Amniotic stem cell (primary cell): ENCODE measurements at places on chromosomes 3 and 15.

DNA sequence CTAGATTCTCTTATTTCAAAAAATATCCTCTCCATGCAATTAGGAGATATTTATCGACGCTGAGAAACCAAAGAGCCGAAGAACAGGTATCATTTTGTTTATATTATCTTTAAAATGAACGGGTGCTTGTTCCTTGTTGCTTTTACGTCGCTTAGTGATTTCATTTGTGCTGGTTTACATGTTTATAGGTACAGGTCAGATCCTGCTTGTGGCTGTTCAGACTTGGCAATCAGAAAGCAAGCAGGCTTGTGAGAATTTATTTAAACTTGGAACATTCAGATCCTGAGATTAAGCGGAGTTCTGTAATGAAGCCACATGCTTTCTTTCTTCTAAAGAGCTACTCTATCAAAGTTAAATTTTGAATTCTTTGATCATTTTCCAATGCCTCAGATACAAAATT, 43.0 kb upstream of the ATP2C1 start:
- DNase-seq = no peak

- no peak for DNase-seq
Observed at GRCh38 chr3:58093574-58094195, 85.5 kb downstream of the FLNB start.

GRCh38 chr3:105987809-105988208, 119.0 kb upstream of the CBLB start:
- no peak for DNase-seq

GRCh38 chr15:52093167-52093538, 19.4 kb downstream of the BCL2L10 start:
- DNase-seq = no peak

DNA sequence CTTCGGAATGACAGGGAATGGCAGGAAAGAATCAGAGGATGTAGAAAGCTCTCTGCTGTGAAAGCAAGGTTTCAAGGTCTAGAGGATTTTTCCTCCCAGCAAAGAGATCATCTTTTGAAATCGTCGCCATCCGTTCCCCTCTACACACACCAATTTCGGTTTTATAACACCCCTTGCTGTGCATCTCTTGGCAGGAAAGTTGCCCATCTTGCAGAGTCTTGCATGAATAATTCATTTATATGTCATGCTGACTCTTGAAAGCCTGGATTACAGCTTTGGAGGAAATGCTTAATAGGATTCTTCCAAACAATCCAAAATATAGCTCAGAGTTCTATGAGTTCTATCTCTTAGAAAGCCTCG, 262.7 kb downstream of the CHL1 start:
- no peak for DNase-seq

DNA sequence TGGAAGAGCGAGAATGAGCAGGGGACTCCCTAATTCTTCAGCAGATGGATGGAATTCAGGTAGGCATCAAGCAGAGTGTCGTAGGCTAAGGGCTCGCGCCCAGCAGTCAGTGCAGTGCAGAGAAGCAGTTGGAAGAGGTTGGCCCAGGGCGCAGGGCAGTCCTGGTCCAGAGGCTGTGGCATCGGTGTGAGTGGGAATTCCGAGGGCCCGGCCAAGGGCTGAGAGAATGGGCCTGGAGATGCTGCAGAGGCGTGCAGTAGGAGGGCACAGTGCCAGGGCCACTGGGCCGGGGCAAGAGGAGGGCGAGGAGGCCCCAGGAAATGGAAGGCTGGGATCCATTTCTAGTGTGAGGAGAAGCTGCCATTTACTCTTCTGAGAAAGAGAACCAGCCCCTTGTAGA, 74.4 kb downstream of the AAGAB start:
- no peak for DNase-seq

DNA sequence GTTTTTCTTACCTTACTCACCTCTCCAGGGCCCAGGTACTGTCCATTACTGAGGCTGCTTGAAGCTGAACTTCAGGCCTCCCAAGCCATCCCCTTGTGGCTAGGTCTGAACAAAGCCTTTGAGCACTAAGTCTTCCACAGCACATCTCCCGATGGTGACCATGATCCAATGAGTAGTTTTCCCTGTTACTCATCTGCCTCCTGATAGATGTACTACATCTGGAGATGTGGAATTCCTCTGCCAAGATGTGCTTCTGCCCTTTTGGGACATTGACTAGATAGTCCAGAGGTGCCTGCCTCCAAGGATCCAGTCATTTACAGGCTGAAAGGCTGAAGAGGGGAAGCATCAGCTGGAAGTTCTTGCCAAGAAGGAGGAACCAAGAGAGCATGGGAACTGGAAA, 28.9 kb upstream of the SLC35G2 start:
- no peak for DNase-seq

GRCh38 chr3:171172070-171172469, 145.6 kb upstream of the SLC2A2 start:
- no peak for DNase-seq

DNA sequence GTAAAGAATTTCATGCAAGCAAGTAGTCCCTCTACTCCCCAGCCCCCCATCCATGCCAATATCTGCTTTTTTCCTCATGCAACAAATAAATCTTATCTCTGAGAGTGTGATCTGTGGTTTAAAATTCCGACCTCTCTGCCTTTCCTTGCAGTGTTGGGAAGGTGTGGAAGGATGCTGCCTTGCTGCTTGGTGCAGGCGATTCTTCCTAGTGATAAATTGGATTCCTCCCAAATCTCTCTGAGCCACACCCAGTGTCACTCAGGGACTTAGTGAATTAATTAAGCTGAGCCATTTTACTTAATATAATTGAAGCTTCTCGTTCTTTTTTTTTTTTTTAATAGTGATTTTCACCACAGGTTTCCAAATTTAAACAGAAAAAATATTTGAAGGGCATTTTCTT, 3.4 kb downstream of the GAP43 start:
- DNase-seq = no peak

DNA sequence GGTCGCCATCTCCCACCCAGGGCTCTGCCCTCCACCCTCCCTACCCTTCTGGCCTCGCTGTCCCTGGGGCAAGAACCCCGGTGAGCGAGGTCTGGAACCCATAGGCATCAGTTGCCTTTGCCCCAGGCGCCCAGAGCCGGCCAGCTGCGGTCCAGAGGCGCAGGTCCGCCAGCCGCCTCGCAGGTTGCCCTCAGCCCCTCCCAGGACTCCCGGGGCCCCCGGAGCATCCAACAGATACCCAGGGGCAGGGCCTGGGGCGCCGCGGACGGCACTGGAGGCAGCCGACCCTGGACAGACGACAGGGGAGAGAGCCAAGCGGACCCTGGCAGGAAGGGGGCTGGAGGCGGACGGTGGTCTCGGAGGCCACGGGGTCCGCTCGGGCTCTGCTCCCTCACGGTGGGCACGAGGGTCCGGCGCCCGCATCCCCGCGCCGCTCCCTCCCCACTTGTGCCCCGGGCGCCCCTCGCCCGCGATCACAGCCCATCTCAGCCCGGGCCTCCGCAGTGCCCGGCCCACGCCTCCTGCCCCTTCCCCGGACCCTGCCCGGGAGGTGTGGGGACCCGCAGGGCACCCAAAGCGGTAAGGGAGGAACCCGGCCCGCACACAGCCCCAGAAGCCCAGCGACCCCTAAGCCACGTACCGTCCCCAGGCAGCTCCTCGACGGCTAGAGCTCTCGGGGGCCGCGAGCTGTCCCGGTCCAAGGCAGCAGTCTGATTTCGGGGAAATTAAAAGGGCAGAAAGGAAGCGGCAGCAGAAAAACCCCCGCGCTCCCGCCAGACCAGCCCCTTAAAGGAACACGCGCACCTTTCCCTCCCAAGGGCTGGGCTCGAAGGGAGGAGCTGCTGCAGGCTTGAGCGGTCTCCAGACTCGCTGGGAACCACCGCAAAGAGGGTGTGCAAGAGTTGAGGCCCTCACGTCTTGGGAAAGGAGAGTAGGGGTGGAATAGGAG, at the start of gene HAPLN3:
Gene HAPLN3 (minus strand): TSS at position 726 of the 949 bp plus-strand sequence. CDS start 8,246 bp downstream, outside the sequence.
- DNase-seq = no peak

- DNase-seq = no peak
Observed at GRCh38 chr3:24154781-24155180, 209.7 kb downstream of the NR1D2 start.

GRCh38 chr3:184733181-184733580, 21.3 kb upstream of the MAGEF1 start:
- no peak for DNase-seq

GRCh38 chr15:26050984-26051383, 187.9 kb upstream of the ATP10A start:
- DNase-seq = no peak

GRCh38 chr3:111366515-111366914, 175.5 kb upstream of the CD96 start:
- no peak for DNase-seq

DNA sequence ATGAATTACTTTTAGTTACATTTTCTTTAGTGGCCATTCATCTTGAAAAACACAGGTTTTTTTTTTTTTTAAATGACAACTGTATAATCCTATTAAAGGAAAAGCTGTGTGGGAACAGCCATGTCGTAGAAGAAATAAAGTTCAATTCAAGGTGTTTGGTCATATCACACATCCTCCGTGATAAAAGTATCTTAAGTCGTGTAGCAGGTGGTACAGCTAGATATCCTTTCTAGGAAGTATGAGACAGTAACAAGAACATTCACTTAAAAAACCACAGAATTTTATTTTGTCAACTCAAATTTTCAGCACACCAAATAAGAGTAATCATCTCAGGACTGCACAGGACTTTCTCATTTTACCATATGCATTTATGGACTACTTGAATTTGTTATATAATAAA, 16.1 kb downstream of the ZDHHC23 start:
- DNase-seq = no peak

- DNase-seq = no peak
Observed at GRCh38 chr15:89333959-89334509, 590 bp downstream of the POLG start.

DNA sequence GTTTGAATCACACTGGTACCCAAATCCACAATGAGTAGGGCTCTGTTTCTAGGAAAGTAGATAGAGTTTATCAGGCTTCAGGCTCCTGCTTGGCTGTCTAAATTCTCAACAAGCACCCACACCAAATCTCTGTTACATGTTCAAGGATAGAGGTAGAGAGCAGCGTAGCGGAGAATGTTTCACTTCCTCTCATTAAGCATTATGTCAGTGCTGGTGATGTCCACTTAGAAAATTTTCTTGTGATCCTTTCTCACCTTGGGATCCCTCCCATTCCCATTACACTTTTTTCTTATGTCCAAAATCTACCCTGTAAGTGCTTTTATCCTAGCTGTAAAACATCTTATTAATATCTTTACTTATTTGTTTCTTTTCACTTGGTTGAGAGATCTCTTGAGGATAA, 34.7 kb upstream of the GCSAM start:
- DNase-seq = no peak

DNA sequence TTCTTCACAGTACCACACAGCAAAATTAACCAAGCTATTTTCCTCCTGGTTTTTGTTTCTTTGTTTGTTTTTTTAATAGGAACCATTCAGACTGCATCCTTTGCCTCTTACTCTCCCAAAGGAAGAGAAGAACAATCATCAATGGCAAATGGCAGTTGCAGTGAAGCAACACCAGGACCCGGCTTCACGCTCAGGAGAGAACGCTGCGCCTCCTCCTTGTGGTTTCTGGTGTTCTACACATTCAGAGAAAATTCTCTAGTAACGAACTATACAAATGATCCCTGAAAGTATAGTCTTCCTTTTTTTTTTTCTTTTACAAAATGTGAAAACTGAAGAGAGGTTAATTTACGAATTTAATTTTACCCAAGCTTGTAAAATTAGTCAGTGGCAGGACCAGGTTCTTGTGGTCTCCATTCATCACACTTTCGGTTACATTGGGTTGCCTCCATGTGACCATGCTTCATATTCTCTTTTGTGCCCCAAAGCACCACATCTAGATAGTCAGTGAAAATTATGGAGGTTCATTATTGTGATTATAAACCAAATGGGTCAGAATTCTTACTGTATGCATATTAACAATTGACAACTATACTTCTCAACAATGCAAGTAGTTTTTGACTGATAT, 10.6 kb upstream of the MINDY2 start:
- DNase-seq = no peak
